Fibroblast of the aortic adventitia (primary cell): ENCODE measurements at places on chromosomes 4 and X. TPM values are rescaled to one million over a fixed set of nuclear protein-coding genes. Genes with fewer than 3 reads are reported as not detected.

- no peak for DNase-seq
Observed at GRCh38 chr4:70901607-70901983, 574 bp upstream of the MOB1B start.

DNA sequence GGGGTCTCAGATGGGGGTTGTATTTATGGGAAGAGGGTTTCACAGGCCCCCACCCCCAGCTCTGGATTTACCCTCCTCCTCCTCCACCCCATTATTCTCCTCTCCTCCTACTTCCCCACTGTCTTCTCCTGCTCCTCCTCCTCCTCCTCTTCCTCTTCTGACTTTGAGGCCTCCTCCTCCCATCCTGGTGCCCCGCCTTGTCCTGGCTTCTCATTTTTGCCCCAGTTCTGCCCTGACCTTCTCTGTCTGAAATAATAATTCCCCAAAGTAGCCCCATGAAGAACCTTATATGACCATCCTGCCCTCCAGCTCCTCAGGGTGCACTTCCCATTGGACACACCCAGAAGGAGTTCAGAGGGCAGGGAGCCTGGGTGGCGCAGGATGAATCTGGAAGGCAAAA, 351.4 kb upstream of the GATB start:
- no peak for DNase-seq

- DNase-seq: no peak
Observed at GRCh38 chr4:67779631-67780030, 25.4 kb upstream of the GNRHR start.

DNA sequence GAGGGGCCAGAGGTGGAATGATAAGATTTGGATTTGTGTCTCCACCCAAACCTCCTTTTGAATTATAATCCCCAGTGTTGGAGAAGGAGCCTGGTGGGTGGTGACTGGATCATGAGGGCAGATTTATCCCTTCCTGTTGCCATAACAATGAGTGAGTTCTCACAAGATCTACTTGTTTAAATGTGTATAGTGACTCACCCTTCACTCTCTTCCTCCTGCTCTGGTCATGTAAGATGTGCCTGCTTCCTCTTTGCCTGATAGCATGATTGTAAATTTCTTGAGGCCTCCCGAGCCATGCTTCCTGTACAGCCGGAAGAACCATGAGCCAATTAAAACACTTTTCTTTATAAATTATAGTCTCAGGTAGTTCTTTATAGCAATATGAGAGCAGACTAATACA, 348.6 kb downstream of the AR start:
- no peak for DNase-seq

The NXF2 gene
- total RNA-seq: not detected in 2 replicates
